Fibroblast of lung (primary cell): ENCODE measurements at places on chromosomes 16 and 17.

- no peak for DNase-seq
Observed at GRCh38 chr17:54339731-54340130, 517.0 kb downstream of the KIF2B start.

DNA sequence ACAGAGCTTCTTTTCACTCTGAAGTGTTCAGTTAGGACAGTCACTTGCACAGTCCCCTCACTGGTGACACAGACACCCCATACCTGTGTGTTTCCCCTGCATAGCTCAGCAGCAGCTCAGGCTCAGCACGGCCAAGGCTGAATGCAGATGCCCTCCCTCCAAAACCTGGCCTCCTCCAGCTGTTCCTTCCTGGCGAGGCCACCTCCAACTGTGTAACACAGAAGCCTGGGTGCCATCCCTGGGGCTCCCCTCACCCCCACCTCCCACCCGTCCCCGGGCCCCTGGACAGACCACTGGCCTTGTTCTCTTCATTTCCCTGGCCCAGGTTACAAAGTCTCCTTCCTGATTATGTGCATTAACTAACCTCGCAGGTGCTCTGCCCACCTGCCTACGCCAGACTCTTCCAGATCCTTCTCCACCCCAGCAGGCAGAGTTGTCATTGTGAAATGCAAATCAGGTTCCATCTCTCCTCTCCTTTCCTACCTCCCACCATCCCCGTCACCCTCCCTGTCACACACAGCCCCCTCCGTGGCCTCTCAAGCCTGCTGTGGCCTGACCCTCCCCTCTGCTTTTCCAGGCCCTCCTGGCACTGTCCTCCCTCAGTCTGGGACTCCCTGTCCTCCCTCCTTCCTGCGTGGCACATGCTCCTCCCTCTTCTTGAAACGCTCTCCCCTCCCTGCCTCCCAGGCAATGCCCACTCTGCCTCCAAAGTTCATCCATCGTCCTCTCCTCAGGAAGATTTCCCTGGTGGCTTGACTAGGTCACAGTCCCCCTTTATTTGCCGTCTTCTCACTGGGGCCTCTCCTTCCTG, 26.4 kb downstream of the MLYCD start:
- DNase-seq = no peak

- DNase-seq = no peak
Observed at GRCh38 chr16:88628512-88628974, 9.8 kb upstream of the IL17C start.

DNA sequence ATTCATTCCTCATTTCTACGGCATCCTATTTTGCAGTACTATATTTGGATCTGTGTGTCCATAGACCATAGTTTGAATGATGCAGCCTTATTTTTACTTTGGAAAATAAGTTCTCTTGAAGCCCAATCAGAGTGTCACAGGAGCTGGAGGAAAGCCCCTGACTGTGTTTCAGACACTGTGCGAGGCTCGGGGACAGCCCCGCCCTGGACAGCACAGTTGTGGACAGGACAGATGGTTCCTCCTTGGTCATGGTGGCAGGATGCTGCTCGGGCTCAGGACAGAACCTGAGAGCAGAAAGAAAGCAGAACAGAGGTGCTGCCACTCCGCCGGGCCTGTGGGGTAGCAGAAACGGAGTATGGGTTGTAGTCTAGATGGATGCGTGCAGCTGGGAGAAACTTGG, 22.9 kb downstream of the BANP start:
- DNase-seq = no peak

DNA sequence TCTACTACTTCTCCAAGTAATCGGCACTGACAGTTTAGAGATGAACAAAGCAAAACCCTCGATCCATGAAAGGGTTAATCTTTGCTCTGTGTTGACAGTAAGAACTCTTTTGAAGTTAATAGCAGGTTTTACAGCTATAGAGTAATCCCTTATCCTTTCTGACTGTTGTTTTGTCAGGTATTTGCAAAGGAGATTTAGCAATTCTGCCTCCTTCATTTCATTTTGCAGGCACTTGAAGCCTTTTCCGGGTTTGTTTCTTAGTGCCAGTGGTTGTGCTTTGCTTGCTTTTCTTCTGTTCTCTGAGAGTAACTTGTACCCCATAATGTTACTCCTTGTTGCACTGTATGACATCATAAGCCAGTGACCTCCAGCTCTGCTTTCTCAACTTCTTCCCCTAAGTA, 64.5 kb downstream of the TANGO6 start:
- no peak for DNase-seq

GRCh38 chr16:85216522-85217375, 104.5 kb upstream of the CIBAR2 start:
- DNase-seq = no peak

DNA sequence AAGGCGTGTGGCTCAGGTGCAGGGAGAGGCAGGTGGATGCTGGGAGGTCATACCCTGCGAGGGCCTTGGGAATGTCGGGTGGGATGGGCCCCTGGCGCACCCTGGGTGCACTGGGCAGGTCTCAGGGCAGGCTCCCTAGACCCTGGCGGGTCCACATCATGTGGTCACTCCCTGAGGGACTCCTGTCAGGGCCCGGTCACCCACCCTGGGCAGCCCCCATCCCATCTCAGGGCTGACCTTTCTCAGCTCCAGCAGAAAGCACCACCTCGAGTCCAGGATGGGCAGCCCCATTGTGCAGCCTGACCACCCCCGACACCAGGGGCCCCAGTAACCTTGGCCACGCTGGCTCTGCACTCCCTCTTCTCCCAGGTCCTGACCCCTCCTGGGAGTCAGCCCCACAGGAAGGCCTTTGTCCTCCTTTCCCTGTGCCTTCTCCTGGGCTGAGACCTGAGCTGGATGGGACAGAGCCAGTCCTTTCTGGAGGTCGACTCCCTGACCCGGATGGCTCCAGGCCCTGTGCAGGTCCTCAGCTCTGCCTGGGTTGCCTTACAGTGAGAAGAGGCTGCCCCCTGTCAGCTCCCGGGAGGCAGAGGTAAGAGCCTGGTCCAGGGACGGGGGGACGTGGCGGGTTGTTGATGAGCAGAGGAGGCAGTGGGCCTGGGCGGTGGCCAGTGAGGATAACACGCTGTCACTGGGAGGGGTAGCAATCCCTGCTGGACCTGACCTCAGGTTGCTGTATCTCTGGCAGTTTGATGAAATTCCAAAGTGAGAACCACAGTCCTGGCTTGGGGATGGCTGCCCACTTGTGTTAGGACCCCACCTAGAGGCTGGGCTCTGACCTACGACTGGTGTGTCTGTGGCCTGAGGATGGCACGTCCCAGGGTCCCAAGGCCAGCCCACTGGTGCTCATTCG, 77.9 kb downstream of the GOSR1 start:
- no peak for DNase-seq

GRCh38 chr16:79848719-79849118, 248.2 kb upstream of the MAF start:
- DNase-seq = no peak

DNA sequence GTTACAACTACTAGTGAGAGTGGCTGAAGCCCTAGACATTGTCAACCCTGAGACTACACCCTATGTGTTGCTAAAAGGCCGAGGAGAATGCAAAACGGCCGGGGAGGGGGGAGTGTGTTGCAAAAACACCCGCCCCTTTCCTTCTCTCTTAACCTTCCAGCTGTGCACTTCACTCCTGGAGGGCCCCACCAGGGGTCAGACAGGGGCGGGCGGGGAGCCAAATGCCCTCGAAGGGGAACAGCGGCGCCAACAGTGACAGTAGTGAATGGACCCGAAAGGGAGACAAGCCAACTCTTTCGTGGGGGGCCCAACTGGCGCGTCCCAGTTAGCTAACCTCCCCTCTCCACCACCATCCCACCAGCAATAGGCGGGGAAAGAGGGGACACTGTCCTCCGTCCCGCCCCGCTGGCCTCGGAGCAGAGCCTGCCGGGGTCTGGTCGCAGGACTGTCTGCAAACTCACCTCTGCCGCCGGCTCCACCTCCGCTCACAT, 352 bp downstream of the MARF1 start:
- peak; percentile 34 for DNase-seq

GRCh38 chr17:36884495-36885152, 52.7 kb upstream of the LHX1 start:
- no peak for DNase-seq

- DNase-seq = no peak
Observed at GRCh38 chr17:28324781-28325180, 5.8 kb downstream of the TMEM97 start.

DNA sequence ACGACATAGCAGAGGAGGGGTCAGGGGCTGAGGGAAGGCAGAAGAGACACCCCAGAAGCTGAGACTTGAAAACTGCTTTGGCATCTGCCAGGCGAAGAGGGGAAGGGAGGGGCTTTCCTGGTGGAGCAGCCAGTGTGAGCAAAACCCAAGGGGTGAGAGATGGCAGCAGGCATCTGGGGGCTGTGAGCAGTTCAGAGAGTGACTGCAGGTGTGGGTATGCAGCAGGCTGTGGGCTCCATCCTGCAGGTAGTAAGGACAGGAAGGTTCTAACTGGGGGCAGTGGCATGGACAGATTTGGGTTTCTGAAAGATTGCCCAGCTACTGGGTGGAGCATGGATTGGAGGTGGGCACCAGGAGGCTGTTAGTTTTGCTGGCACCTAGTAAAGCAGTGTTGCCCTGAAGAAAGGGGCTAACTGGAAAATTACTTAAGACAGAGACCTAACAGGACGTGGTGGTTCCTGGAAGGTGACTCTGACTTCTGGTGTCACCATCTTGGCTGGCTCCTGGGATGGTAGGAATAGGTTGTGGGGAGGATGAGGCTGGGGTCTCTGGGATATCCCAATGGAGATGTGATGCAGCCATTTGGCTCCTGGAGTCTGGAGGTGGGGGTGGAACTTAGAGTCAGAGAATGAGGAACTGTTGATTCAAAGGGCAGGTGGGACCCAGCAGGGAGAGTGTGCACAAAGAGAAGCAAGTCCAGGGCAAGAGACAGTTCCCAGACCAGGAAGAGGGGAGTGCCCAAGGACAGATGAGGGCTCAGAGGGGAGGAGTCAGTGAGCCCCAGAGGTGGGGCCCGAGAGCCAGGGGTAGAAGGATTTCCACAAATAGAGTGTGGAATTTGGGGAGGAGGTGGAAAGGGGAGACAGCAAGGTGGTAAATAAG, 11.2 kb downstream of the BCL7C start:
- no peak for DNase-seq

- DNase-seq = no peak
Observed at GRCh38 chr17:41294016-41294415, 8.6 kb downstream of the KRTAP29-1 start.

- DNase-seq = no peak
Observed at GRCh38 chr17:75496005-75496404, 19.3 kb downstream of the CASKIN2 start.

DNA sequence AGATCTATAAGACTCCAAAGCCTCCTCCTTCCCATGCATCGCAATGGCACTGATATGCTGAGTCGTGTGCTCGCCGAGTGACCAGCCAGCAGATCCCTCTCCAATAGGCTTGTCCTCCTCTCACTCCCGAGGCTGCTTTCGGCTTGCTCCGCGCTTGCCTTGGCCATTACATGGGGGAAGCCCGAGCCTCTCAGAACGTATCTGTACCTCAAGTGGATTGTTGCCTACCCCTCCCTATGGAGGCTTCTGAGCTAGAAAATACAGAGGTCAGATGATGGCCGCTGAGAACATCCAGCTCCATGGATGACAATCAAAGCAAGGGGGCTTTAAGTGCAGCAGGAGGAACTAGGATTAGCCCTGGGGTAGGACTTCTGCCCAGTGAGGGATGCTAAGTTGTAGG, 7.7 kb upstream of the NLRP1 start:
- no peak for DNase-seq

GRCh38 chr17:76036497-76037261, 9.6 kb upstream of the EVPL start:
- no peak for DNase-seq

DNA sequence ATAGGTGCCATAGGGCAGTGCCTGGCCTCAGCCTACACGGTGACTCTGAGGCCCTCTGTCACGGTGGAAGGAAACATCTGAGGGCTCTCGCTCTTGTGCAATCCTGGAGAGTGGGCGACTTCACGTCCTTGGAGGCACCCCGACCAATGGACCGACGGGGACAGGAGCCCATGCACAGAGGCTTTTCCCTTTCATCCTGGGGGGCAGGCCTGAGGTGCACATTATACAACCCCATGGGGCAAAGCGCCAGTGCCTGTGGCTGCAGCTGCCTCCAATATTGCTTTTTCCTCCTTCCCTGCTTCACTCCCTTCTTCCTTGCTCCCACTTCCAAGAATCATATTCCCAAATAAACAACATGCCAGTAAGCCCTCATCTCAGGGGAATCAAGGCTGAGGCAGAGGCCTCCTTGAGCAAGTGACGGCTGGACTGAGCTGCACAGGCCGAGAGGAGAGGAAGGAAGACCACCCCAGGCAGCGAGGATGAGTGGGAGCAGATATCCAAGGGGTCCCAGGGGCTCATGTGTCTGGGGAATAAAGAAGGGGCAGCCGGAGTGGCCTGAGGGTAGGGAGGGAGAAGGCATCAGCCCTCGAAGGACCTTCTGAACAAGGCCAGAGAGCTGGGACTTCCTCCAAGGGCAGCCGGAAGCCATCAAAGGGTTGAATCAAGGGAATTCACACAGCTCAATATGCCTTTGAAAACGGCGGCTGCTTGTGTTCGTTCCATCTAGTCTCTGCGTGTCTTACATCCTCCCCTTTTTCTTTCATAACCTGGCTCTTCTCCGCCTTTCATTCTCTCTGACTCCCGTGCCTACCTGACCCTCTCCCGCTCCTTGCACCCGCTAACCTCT, 42.6 kb upstream of the RPL38 start:
- DNase-seq = no peak

GRCh38 chr16:89164847-89165680, 6.5 kb upstream of the CDH15 start:
- DNase-seq = no peak

DNA sequence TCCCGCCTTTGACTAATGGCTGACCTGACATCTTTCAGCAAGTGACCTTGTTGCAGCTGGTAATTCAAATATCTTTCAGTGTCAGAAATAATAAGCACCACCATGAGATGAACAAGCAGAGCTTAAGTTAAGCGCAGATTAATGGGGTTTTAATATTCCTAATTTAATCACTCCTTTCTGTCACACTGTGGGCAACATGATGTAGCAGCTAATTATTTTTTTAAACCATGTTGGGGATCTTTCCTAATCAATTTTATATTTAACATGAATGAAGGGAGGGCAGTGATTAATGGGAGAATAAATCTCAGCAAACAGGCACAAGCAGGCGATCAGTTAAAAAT, 353.6 kb upstream of the TNRC6C start:
- no peak for DNase-seq

DNA sequence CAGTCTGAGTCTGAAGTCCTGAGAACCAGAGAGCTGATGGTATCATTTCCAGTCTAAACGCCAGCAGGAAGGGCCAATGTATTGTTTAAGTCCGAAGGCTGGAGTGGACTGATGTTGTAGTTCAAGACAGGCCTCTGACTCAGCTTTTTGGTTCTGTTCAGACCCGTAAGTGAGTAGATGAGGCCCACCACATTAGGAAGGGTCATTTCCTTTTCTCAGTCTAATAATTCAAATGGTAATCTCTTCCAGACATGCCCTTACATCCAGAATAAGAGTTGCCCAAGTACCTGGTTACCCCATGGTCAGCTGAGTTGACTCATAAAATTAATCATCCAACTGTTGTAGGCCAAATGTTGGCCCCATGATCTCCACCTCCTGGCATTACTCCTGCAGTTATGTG, 442.6 kb upstream of the HSBP1 start:
- no peak for DNase-seq

- DNase-seq = peak; percentile 18
Observed at GRCh38 chr17:54172096-54172984, 349.6 kb downstream of the KIF2B start.
